ENCODE measurements at places on chromosomes 5 and 9.

DNA sequence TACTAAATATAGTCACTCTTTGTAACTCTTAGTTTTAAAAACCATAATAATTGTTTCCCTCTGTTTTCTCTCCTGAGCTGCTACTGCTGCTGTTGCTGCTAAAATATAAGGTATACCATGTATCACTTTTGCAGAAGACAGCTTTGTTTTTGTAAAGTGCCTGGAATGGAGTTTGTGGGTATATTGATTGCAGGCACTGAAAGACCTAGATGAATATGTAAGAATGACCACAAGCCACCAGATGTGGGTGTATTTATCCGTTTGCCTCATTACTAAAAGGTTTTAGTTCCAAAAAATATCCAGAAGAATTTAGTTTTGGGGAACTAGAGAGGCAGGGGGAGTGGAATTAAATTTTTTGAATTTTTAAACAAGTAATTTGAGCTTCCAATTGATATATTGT, 151.1 kb upstream of the CDKN2B start:
- no peak for DNase-seq

- DNase-seq = peak; percentile 5
Observed at GRCh38 chr5:78985725-78986223, 664 bp upstream of the ARSB start.

GRCh38 chr9:114240216-114240615, 82.7 kb upstream of the ORM1 start:
- no peak for DNase-seq

DNA sequence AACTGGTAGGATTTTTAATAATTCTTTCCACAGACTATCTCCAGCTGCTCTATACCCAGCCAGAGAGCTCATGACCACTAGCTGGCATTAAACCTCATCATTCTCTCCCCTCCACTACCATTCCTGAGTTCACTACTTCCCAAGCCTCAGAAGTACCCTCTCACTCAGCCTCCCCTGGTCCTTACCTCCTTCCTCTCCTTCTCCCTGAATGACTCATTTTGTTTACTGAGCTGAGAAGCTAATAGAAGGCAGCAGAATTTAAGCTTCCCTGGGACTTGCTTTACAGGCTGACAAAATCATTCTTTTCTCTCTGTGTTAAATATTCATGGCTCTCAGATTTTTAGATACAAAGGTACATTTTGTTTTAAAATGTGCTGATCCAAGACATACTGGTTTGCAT, 305.4 kb downstream of the TLR4 start:
- DNase-seq = no peak

- no peak for DNase-seq
Observed at GRCh38 chr9:114008667-114009410, 69.3 kb downstream of the AMBP start.

- DNase-seq = no peak
Observed at GRCh38 chr5:72378639-72379289, 58.6 kb downstream of the PTCD2 start.

DNA sequence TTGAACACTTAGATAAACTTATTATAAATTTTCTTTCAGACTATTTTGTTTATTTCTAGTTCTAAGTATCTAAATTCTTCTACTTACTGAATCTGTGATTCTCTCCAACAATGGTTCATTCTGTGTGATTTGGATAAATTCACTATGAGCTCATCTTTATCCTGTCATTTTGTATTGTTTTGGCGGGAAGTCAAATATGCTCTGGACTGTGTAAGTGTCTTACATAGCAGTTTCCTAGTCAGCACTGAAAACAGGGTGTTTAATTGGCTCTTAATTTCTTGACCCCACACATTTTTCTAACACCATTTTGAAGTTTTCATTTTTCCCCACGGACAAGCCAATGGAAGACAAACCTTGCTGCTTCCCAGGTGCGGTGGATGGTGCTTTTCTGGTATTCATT, 207.0 kb upstream of the ACO1 start:
- no peak for DNase-seq

DNA sequence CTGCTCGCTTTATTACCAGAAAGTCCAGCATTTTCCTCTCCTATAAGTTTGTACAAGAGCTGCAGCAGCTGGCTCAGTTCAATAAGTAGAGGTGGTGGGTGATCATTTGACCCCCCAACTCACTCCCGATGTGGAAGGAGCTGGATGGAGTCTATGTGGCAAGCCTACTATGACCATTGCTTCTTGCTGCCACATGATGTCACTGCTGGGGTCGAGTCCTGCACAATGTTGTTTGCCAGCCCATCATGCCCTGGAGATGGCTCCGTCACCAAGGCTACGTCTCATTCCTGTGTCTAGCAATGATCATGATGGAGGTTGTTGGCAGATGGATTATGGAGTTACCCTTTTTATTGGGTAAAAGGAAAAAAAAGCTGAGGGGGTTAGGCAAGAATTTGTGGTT, 266.3 kb downstream of the PSAT1 start:
- no peak for DNase-seq

DNA sequence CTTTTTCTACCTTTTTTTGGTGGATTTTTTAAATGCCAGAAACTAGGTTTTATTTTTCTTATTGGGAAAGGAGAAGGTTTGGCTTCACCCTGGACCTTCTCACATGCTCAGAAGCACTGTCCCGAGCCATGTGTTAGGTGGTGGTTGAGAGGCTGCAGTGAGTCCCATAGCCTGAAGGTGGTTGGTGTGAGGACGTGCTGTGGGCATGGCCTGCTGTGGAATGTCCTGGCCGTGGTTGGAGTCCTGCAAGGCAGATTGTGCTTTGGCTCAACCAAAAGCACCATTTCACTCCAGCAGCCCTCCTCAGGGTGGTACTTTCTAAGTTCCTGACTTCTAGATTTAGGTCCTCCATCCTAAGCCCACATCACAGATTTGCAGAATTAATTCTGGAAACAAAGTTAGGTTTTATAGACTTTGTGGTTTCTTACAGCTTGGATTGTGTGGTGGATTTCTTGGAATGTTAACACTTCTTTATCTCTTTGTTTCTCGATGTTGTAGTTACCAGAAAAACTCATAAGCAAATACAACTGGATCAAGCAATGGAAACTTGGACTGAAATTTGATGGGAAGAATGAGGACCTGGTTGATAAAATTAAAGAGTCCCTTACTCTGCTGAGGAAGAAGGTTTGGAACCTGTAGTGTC, 22.6 kb downstream of the OTULIN start:
- DNase-seq = no peak

DNA sequence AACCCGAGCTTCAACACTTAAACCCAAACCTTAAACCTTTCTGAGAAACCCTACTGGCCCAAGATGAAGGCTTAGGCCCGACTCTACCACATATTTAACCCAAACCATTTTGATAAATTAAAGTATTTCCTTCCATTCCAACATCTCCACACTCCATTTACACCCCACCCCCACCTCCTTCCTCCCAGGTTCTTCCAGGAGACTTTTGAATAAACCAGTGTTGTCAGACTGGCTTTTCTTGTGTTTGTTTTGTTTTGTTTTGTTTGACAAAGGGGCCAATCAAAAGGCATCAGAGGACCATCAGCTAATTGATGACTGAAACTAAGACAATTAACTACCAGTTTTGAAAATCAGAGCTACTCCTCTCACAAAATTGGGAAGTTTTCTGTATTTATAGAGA, 4.6 kb upstream of the ZNF608 start:
- DNase-seq = no peak

DNA sequence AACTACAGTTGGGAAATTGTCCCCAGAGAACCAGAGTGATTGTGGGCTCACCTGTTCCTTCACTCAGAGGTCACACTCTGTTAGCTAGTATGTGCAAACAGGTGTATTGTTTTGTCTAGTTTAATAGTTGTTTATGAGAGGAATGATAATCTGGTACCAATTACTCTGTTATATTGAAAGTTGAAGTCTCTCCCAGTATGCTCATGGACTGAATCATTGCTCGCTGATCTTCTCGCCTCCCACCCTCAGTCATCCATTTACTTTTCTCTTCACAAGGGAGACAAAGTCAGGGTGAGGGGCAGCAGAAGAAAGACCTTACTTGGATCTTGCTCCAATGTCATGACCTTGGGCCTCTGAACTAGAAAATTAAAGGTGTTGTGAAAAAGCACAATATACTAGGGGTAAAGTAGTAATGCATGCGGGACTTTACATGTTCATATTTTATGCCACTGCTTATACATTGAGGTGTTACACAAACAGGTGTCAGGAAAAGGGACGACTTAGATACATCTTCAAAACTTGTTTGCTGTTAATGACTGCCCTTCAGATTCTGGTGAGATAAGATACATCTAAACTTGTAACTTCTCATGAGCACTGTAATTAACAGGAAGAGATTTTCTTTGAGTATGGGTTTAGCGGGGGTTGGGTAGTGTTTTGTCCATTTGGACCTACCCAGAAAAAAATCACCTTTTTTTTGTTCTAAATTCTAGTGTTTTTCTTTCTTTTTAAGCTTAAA, 36.9 kb downstream of the LNPEP start:
- DNase-seq = no peak

- DNase-seq = no peak
Observed at GRCh38 chr5:134127376-134127861, 12.9 kb downstream of the TCF7 start.

DNA sequence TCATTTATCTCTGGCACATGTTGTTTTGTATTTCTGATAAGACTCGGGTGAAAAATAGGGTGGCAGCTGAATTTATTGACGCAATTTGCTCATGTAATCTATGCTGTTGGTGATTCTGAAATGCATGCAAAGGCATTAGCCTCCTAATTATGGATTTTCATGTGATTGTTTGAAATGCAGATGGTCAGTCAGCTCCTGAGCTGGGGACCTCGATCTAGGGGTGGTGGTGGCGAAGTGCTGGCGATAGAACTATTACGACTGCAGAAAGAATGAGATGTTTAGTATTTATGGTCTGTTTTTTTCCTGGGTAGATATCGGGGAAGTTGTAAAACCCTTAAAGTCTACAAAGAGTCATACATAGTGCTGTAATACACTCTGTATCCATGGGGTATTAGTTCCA, 88.6 kb downstream of the SLC28A3 start:
- DNase-seq = no peak

DNA sequence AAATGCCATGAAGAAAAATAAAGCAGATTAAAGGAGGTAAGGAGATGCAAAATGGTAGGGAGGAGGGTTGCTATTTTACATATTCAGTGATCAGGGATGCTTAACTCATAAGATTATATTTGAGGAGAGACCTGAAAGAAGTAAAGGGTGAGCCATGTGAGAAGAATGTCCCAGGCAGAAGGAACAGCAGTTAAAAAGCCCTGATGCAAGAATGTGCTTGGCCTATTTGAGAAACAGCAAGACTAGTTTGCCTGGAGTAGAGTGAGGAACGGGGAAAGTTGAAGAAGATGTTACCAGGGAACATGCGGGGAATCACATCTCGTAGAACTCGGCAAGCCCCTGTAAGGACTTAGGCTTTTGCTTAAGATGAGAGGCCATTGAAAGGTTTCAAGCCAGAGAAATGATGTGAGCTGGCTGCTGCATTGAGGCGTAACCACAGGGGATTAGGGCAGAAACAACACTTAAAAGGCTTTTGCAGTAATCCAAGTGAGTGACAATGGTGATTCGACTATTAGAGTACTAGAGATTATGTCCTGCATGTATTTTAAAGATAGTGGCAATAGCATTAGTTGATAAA, 198.7 kb downstream of the VPS13A start:
- no peak for DNase-seq

- DNase-seq = no peak
Observed at GRCh38 chr9:127754099-127755060, 19.3 kb upstream of the TOR2A start.

DNA sequence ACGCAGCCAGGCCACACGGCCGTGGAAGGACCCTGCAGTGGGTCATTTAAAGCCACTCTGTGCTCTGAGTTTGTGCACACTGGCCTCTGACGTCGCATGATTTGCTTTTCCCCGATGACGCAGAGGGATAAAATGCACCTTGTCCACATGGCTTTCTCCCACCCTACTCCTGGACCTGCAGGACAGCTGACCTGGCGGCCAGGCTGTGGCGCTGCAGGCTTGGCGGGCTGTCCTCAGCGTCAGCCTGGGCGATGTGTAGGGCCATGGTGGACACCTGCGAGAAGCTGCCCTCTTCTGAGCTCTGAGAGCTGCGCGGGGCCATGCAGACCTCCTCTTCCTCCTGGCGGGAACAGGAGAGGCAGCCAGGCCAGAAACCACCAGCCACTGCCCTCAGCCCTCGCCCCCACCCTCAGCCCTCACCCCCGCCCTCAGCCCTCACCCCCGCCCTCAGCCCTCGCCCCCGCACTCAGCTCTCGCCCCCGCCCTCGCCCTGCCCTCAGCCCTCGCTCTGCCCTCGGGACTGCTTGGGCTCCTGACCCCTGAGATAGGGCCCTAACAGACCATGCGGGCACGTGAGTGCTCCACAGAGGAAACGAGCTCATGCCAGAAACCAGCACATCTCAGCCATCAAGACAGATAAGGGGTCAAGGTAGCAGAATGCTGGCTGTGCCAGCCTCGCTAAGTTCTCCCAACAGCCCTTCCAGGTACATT, 20.0 kb upstream of the SCGB3A1 start:
- no peak for DNase-seq

DNA sequence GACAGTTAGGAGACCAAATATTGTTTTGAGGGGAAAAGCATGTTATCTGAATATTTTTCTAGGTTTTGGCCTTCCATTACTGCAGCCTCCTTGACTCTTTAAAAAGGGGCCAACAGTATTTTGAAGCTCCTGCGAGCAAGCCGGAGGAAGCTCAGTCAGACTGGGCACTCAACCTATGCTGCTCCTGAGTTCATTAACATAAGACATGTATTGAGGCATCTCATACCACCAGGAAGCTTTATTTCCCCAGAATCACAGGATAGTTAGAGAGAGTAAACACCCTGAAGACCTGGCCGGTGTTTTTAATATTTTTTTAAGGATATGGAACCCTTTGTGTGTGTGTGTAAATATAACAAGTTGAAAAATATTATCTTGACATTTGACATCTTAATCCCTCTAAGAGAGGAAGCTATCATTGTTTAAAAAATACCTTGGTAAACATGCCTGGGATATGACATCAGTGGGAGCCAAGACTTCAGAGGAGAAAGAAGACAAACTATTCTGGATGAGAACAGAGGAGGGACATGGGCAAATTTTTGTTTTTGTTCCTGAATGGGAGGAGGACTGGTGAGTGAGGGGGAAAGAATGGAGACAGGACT, 139.3 kb upstream of the SLIT3 start:
- DNase-seq = no peak

DNA sequence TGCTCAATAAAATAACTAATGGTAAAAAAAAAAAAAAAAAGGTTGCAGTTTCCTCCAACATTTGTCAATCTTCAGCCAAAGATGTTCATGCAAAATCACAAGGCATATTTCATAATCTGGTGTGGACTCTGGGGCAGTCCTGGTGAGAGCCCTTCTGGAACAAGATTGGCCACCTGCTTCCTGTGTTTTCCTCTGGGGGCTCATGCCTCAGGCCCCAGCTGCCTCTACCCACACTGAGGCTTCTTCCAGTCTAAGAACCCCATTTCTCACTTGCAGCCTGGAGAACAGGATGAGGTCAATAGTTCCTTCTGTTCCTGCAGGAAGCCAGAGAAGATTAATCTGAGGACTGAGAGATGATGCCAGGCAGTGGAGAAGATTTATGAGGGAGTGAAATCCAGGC, 492.6 kb upstream of the BRINP1 start:
- DNase-seq = no peak

GRCh38 chr9:749716-750115, 91.8 kb upstream of the DMRT1 start:
- no peak for DNase-seq

GRCh38 chr5:75192804-75193203, 43.9 kb downstream of the ANKRD31 start:
- no peak for DNase-seq

All from activated T-cell treated with anti-CD3 and anti-CD28 coated beads for 1 hour (primary cell).